Glutamatergic neuron (in vitro differentiated cells): ENCODE measurements at places on chromosomes 11 and 22. TPM values are rescaled to one million over a fixed set of nuclear protein-coding genes. Genes with fewer than 3 reads are reported as not detected.

The SLC5A12 gene
- 0.66 TPM for total RNA-seq

DNA sequence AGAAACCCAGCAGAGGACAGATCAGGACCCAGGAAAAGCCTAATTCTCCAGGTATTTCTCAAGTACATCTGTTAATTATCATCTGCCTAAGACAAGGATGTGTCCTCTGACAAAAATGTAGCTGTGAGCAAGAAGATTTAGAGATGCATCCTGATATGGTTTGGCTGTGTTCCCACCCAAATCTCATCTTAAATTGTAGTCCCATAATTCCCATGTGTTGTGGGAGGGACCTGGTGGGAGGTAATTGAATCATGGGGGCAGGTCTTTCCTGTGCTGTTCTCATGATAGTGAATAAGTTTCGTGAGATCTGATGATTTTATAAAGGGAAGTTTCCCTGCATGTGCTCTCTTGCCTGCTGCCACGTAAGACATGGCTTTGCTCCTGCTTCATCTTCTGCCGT, 381.8 kb downstream of the BUD13 start:
- DNase-seq, result no peak

DNA sequence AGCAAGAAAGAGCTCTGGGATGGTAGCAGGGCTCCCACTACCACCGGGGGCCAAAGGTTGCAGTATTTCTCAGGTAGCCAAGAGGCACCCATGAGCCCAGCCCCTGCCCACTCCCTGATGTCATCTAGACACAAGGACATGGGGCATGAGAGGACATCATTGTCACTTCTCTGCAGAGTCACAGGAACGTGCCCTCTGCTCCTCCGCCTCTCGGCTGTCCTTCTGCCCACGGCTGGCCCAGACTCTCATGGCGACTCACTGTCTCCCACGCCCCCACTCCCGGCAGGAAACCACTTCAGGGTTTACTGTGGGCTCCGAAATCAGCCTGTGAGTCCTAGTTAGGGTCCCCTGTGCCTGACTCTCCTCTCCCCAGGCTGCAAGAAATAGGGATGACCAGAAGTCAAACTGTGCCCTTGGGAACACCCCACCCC, 1.8 kb upstream of the GAL start:
- peak; percentile 12 for DNase-seq

DNA sequence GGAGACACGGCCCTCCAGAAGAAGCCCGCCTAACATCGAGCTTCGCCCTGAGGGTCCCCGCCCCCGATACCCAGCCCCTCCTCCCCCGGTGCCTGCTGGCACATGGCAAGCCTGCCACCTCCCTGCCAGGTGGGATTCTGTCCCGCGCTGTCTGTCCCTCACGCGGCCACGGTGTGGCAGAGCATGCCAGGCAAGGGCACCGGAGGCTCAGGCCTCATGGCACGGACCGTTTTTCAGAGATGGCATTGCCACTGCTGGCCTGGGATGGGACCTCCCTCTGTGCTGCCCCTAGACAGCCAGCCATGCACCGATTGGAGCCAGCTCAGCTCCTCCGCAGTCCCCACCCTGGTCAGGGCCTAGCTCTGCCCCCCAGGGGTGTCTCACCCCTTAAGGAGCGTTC, 19.4 kb downstream of the MRPL23 start:
- no peak for DNase-seq

DNA sequence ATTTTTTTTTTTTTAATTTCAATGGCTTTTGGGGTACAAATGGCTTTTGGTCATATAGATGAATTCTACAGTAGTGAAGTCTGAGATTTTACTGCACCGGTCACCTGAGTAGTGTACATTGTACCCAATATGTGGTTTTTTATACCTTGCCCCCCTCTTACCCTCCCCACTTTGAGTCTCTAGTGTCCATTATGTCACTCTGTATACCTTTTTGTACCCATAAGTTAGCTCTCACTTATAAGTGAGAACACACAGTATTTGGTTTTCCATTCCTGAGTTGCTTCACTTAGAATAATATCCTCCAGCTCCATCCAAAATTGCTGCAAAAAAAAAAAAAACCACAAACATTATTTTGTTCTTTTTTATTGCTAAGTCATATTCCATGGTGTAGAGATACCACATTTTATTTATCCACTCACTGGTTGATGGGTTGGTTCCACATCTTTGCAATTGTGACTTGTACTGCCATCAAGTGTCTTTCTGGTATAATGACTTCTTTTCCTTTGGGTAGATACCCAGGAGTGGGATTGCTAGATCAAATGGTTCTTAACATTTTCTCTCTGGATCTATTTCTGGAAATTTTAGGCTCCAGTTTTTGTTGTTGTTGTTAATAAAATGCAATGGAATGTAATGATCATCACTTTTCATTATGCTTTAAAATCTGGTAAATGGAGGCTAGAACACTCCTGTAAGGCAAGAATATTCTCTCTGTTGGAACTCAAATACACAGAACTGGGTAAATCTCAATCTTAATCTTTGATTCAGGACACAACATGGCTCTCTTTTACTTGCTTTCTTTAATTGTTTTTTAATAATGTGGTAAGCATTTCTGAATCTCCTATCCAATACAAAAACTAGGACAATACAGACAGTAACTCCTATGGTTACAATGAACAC, 10.3 kb downstream of the NEAT1 start:
- no peak for DNase-seq

- no peak for DNase-seq
These were observed 6.2 kb upstream of the HBD start for GRCh38 chr11:5240458-5240857.

- DNase-seq, result peak; percentile 23
These were observed 114.2 kb downstream of the KCNQ1 start for GRCh38 chr11:2558861-2559526.

- DNase-seq, result no peak
These were observed 41.6 kb downstream of the CD44 start for GRCh38 chr11:35180317-35181233.

DNA sequence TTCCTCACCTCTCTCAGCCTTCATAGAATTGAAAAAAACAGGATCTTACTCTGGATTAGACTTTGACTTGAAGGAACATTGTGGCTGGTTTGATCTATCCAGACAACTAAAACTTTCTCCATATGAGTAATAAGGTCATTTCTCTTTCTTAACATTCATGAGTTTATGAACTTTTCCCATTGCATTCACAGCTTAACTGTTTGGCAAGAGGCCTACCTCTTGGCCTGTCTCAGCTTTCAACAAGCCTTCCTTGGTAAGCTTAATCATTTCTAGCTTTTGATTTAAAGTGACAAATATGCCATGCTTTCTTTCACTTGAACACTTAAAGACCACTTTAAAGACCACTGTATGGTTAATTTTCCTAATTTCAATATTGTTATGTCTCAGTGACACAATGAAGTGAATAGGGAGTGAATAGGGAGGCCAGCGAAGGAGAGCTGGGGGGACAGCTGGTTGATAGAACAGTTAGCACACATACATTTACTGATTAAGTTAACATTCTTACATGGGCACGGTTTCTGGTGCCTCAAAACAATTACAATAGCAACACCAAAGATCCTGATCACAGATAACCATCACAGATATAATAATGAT, 17.0 kb downstream of the IMMP1L start:
- DNase-seq, result no peak

GRCh38 chr11:110207123-110207522, 89.3 kb downstream of the RDX start:
- DNase-seq, result no peak

- no peak for DNase-seq
These were observed 66.2 kb downstream of the MPPED1 start for GRCh38 chr22:43477966-43478365.

- DNase-seq, result no peak
These were observed 153.1 kb downstream of the UVRAG start for GRCh38 chr11:75968021-75968625.

DNA sequence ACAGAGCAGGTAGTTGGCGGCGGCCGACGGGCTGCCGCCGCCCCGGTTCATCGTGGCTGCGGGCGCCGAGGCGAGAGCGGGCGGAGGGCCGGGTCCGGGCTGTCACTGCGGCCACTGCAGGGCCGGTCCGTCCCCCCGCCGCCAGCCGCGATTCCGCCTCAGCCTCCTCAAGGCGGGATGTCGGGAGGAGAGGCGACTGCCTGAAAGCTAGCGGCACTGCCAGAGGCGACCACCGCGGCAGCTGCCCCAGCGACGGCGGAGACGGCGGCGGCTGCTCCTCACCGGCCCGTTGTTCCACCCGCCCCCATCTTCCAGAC, 234 bp downstream of the SESN3 start:
- no peak for DNase-seq
